Naive B cell (primary cell): ENCODE measurements at places on chromosomes 7 and 10. TPM values are rescaled to one million over a fixed set of nuclear protein-coding genes. Genes with fewer than 3 reads are reported as not detected.

- no peak overlapping the region for H3K27ac ChIP-seq
- H3K4me1 ChIP-seq: no peaks in the 10 kb centered on the region
- DNase-seq: no peak
- H3K4me3 ChIP-seq: no peak overlapping the region
- H3K36me3 ChIP-seq: no peaks in the 10 kb centered on the region
- no peaks in the 10 kb centered on the region for H3K27me3 ChIP-seq
These were observed 40.6 kb downstream of the MAGI2 start for GRCh38 chr7:79412915-79413314.

Gene STRIP2
- not detected for polyA plus RNA-seq

GRCh38 chr7:47383696-47384445, 198.0 kb downstream of the TNS3 start:
- H3K4me3 ChIP-seq: no peak overlapping the region
- H3K27ac ChIP-seq: peak overlapping the region; percentile 37
- H3K27me3 ChIP-seq: no peaks in the 10 kb centered on the region
- DNase-seq: no peak
- H3K4me1 ChIP-seq: peaks cover 28% of the 10 kb centered on the region
- H3K36me3 ChIP-seq: peaks cover 6% of the 10 kb centered on the region

DNA sequence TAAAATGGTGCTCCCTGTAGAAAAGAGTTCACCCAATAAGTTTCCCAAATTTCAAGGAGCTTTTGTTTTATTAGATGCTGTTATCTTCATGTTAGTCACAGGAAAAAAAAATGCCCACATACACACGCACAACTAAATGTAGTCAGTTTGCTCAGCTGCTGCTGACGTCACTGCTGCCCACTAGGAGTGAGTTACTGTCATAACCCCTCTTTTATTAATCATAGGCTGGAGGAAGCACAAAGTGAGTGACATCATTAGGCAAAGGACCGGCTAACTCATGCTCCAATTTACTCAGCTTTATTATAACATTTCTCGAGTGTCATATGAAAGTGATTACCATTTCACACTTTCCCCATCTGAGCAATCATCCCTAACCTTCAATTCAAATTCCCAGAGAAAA, 6.7 kb upstream of the INHBA start:
- peaks cover 10% of the 10 kb centered on the region for H3K27me3 ChIP-seq
- no peak for DNase-seq
- no peak overlapping the region for H3K27ac ChIP-seq

GRCh38 chr7:126658684-126659083, 594.1 kb downstream of the GRM8 start:
- H3K27ac ChIP-seq: no peak overlapping the region
- no peak overlapping the region for H3K4me3 ChIP-seq
- H3K27me3 ChIP-seq: no peaks in the 10 kb centered on the region
- no peaks in the 10 kb centered on the region for H3K4me1 ChIP-seq

Gene JCAD
- not detected for polyA plus RNA-seq

- H3K4me1 ChIP-seq: no peaks in the 10 kb centered on the region
- no peak overlapping the region for H3K27ac ChIP-seq
- DNase-seq: no peak
- H3K36me3 ChIP-seq: no peaks in the 10 kb centered on the region
- no peaks in the 10 kb centered on the region for H3K27me3 ChIP-seq
- H3K4me3 ChIP-seq: no peak overlapping the region
These were observed 15.9 kb upstream of the CD36 start for GRCh38 chr7:80622541-80622940.

Gene TMEM213
- polyA plus RNA-seq: not detected

GRCh38 chr10:119377958-119378736, 164.4 kb downstream of the RGS10 start:
- peak overlapping the region; percentile 56 for H3K27ac ChIP-seq
- H3K36me3 ChIP-seq: peaks cover 15% of the 10 kb centered on the region
- no peak overlapping the region for H3K4me3 ChIP-seq
- DNase-seq: no peak
- H3K4me1 ChIP-seq: peaks cover 49% of the 10 kb centered on the region

- peaks cover 8% of the 10 kb centered on the region for H3K36me3 ChIP-seq
- peaks cover 4% of the 10 kb centered on the region for H3K4me1 ChIP-seq
- no peaks in the 10 kb centered on the region for H3K27me3 ChIP-seq
- no peak for DNase-seq
- H3K4me3 ChIP-seq: no peak overlapping the region
These were observed 225.9 kb downstream of the PAXIP1 start for GRCh38 chr7:154777023-154777422.

DNA sequence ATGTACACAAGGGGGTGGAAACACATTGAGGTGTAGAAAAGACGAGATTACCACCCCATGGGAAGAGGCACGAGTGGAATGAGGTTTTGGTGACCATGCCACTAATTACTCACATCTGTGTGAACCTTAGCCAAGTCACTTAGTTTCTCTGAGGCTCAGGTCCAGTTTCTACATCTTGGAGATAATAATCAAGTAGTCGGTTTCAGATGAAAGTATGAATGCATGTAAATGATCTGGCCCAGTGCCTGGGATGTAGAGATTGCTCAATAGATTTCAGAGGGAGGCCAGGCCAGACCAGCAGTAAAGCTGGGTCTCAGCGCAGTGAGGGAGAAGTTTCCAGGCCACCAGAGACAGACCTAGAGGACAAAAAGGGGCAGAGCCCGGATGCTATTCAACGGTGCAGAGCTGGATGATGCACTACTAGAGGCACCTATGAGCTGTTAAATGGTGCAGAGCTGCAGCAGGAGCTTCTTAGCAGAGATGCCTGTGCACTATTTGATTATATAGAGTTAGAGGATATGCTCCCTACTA, 725.1 kb downstream of the GRID1 start:
- H3K4me3 ChIP-seq: no peak overlapping the region
- H3K27me3 ChIP-seq: no peaks in the 10 kb centered on the region
- no peak overlapping the region for H3K27ac ChIP-seq

DNA sequence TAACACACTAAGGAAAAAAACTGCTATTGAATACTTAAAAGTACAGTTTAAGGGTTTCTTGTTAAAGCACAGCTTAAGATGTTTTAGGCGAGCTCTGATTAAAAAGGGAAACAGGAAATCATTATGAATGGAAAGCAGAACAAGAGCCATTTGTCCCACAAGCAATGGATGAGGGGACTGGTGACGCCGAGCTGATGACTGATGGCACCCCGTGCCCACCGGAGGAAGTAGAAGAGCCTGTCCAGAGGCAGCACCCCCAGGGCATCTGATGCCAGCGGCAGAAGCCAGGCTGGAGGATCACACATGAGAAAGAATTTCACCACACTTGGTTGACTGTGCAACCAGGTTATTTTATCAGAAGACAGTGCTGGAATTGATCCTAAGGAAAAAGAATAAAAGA, 15.0 kb upstream of the INSIG1 start:
- DNase-seq: peak; percentile 60
- H3K27me3 ChIP-seq: no peaks in the 10 kb centered on the region
- H3K4me3 ChIP-seq: peak overlapping the region; percentile 83
- H3K36me3 ChIP-seq: no peaks in the 10 kb centered on the region
